ENCODE measurements at places on chromosomes 12 and 14.
A peak's percentile ranks its signal among the peaks of the same experiment; 100 is the strongest.

DNA sequence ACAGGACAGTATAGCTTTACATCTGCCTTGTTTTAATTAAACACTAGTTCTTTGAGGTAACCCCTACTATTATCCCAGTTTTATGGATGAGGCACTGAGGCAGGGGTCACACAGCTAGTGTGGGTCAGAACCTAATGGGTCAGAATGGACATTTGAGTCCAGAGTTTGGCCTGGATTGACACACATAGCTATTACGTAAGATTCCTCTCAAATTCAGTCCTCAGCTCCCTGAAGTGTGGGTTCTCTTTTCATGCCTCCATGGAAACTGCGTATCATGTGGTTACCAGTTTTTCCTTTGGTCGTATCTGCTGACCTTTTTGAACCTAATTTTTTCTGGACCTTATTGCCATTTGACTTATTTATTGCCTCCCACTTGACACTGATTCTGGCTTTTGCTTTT, 40.4 kb downstream of the PSEN1 start:
- DNase-seq: no peak

DNA sequence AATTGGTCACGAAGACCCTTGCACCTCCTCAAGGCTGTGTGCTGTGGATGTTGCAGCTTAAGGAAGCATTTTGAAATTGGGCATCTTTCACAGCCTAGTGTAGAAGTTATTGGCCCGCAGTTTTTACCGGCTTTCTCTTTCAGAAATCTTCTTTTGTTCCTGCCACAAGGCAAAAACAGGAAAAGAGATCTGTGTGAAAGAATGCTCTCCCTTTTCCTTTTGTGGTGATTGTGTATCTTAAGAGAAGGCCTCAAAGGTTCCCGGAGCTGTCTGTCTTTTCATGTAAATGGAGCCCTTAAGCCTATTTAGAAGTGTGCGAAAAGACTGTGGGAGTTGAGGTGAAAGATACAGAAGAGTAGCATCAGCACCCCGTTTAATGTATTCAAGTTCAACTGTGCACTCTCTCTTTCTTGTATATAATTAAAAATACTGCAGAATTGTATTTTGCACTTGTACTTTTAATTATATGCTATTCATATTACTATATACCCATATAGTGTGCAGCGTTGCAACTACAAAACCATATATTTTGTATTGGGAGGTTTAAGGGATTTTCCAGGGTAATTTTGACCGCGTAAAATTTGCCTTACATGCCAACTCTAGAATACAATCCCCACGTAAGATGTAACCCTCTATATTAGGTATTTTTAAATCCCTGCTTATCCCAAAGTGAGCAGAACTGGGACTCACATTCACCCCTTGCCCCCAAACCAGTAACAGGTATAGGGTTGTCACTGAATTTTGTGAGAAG, 441.7 kb downstream of the RAD51B start:
- DNase-seq: no peak

DNA sequence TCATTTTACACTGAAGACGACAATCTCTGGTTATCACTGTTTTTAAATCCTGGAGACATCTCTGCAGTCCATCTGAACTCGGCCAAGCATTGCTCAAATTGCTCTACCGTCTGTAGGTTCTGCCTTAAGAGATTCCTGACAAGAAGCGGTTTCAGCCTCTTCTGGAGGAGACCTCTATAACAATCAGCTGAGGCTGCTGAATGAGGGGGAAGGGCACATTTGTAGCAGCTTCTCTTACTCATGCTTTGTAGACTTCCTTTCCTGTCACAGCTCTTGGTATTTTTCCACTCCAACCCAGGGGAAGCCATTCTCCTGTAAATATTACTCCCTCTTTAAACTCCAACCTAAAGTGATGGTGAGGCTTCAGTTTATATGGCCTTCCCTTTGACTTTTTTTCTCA, 3.0 kb downstream of the ARG2 start:
- DNase-seq: peak; percentile 39

DNA sequence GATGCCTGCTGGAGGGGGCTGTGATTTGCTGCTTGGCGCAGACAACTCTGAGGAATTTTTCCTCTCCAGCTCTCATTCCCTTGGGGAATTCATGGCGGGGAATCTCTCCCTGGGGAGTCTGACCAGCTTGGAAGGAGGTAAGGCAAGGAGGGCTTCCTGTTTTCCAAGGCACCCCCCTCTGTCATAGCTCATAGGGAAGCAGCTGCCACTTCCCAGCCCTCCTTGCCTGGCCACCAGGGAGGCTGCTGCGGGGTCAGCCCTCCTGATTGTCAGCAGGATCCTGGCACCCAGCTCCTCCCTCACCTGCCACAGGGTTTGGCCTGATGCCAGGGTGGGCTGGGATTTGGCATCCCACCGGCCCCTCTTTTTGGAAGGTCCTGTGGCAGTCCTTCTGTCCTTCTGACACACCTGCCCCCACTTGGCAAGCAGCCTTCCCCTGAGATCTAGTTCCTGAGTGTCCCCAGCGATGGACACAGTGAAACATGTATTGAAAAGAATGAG, 74.9 kb downstream of the TSPAN9 start:
- DNase-seq: no peak

GRCh38 chr14:76780875-76781647, 19.8 kb downstream of the VASH1 start:
- DNase-seq: no peak

GRCh38 chr14:89947344-89947743, 7.2 kb downstream of the EFCAB11 start:
- DNase-seq: no peak

GRCh38 chr14:104215706-104216334, 77.4 kb downstream of the KIF26A start:
- DNase-seq: no peak

- no peak for DNase-seq
Measured at GRCh38 chr12:30679241-30679640, 16.4 kb downstream of the IPO8 start.

DNA sequence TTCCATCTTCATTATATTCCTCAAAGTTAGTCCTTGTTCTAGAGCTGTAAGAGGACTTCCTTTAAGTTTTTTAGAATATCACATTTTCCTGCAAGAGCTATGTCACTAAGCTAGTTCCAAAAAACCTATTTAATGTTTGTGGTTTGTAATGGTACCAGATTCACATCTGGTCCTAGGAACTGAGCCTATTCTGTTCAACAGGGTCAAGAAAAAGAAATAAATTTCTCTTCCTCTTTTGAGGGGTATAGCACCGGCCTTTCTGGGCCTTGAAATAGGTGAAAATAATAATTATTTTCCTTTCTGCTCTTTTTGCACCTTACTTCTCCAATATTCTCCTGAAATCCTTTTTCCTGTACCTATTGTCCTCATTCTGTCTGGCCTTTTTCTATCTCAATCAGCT, 3.6 kb upstream of the STXBP6 start:
- no peak for DNase-seq

- no peak for DNase-seq
Measured at GRCh38 chr12:95836630-95837239, 22.0 kb upstream of the SNRPF start.

GRCh38 chr12:188910-189621, 24.9 kb downstream of the SLC6A12 start:
- no peak for DNase-seq

- DNase-seq: no peak
Measured at GRCh38 chr12:70756791-70757190, 119.6 kb upstream of the PTPRB start.
